ENCODE measurements at places on chromosomes 16 and 17.
A peak's percentile ranks its signal among the peaks of the same experiment; 100 is the strongest.

- DNase-seq = peak; percentile 62
Measured at GRCh38 chr16:82657239-82657638, 30.5 kb downstream of the CDH13 start.

- DNase-seq = no peak
Measured at GRCh38 chr17:40775945-40776344, 3.9 kb upstream of the KRT26 start.

GRCh38 chr17:82517230-82517865, 2.2 kb upstream of the FOXK2 start:
- peak; percentile 78 for DNase-seq

DNA sequence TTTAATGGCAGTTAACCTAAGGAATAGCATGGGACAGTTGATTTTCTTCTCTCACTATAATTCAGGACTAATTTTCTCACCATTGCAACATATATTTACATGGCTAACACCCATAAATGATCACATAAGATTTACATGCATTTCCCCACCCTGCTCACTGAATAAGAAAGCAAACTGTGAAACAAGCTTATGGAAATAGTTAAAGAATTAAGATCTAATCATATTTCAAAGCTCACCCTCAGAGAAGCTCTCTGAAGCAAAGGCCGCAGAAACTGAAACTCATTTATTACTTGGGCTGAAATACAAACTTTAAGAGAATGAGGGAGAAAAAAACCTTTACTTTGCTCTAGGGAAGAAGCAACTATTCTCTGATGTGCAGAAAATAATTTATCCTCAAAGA, 218.7 kb upstream of the AXIN2 start:
- no peak for DNase-seq

- no peak for DNase-seq
Measured at GRCh38 chr17:48043176-48043575, 5.0 kb upstream of the NFE2L1 start.

All from fibroblast of villous mesenchyme (primary cell).